ENCODE measurements at places on chromosomes 4 and X. TPM values are rescaled to one million over a fixed set of nuclear protein-coding genes. Genes with fewer than 3 reads are reported as not detected.

Gene RAB33A
- 0.13 TPM for polyA plus RNA-seq

Gene TIMM8A
- polyA plus RNA-seq = 2.5 TPM

Gene PLXNB3
- polyA plus RNA-seq = not detected

Gene EREG
- 8.2 TPM for polyA plus RNA-seq

Gene MAGEA11
- polyA plus RNA-seq = not detected

Gene NLGN3
- polyA plus RNA-seq = 0.46 TPM

Gene UGT8
- not detected for polyA plus RNA-seq

Gene MEPE
- not detected for polyA plus RNA-seq

Gene SLC25A5
- polyA plus RNA-seq = 436 TPM

Gene POU3F4
- not detected for polyA plus RNA-seq

Gene C4orf36
- polyA plus RNA-seq = 0.14 TPM

Gene LANCL3
- not detected for polyA plus RNA-seq

Gene NXF2
- not detected for polyA plus RNA-seq

Gene LAS1L
- 17.1 TPM for polyA plus RNA-seq

Gene PRR32
- not detected for polyA plus RNA-seq

Gene SLC10A7
- polyA plus RNA-seq = 8.3 TPM

Gene AMOT
- polyA plus RNA-seq = 0.04 TPM

Gene LRP2BP
- polyA plus RNA-seq = 0.09 TPM

Gene PABPC5
- not detected for polyA plus RNA-seq

Gene OTC
- not detected for polyA plus RNA-seq

Gene PFKFB1
- 0.21 TPM for polyA plus RNA-seq

Gene FAM47A
- not detected for polyA plus RNA-seq

Gene TCEAL5
- not detected for polyA plus RNA-seq

Gene MFAP3L
- polyA plus RNA-seq = 0.01 TPM

Gene ETDB
- not detected for polyA plus RNA-seq

Gene CBLL2
- not detected for polyA plus RNA-seq

Gene PROM1
- polyA plus RNA-seq = not detected

Gene VCX3A
- not detected for polyA plus RNA-seq

Gene ODAM
- polyA plus RNA-seq = not detected

Gene MAGEA10
- not detected for polyA plus RNA-seq

Gene CWH43
- not detected for polyA plus RNA-seq

Gene CT45A2
- not detected for polyA plus RNA-seq

Gene ATRX
- polyA plus RNA-seq = 17.3 TPM

Gene COL25A1
- polyA plus RNA-seq = not detected

Gene SH3D19
- not detected for polyA plus RNA-seq

Gene CPEB2
- polyA plus RNA-seq = 4.3 TPM

Gene PABPC1L2B
- polyA plus RNA-seq = not detected

Gene FGB
- not detected for polyA plus RNA-seq

Gene SASH3
- 179 TPM for polyA plus RNA-seq

Gene AFM
- not detected for polyA plus RNA-seq

Gene VSIG1
- not detected for polyA plus RNA-seq

Gene GAGE1
- polyA plus RNA-seq = not detected

Gene XG
- not detected for polyA plus RNA-seq

Gene GCNA
- polyA plus RNA-seq = 0.27 TPM

Gene FAT1
- polyA plus RNA-seq = not detected

Gene NR0B1
- polyA plus RNA-seq = not detected

Gene ARHGAP6
- 0.31 TPM for polyA plus RNA-seq

Gene HEPH
- not detected for polyA plus RNA-seq

Gene FAM47E
- polyA plus RNA-seq = not detected

Gene SPP1
- not detected for polyA plus RNA-seq

Gene GYG2
- polyA plus RNA-seq = not detected
